ENCODE measurements at places on chromosomes 13 and 19. TPM values are rescaled to one million over a fixed set of nuclear protein-coding genes. Genes with fewer than 3 reads are reported as not detected.

- no peaks in the 10 kb centered on the region for H3K27me3 ChIP-seq
- no peaks in the 10 kb centered on the region for H3K36me3 ChIP-seq
- no peak for DNase-seq
- no peak overlapping the region for H3K27ac ChIP-seq
- no peak overlapping the region for H3K4me3 ChIP-seq
- no peaks in the 10 kb centered on the region for H3K4me1 ChIP-seq
Measured at GRCh38 chr13:40464337-40465014, 202.0 kb downstream of the FOXO1 start.

DNA sequence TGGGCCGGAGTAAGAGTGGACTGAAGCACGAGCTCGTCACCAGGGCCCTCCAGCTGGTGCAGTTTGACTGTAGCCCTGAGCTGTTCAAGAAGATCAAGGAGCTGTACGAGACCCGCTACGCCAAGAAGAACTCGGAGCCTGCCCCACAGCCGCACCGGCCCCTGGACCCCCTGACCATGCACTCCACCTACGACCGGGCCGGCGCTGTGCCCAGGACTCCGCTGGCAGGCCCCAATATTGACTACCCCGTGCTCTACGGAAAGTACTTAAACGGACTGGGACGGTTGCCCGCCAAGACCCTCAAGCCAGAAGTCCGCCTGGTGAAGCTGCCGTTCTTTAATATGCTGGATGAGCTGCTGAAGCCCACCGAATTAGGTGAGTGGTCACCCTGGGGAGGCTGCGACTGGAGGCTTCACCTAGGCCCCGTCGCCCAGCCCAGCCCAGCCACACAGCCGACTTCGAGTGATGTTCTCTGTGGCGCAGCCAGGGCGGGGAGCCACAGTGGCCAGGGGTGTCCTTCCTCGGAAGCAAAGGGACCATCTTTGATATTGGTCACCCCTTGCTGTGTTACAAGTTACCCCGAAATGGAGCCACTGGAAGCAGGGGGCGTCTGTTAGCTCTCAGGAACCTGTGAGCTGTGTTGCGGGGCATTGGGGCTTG, 5.6 kb downstream of the PIAS4 start:
- no peak for DNase-seq
- no peak overlapping the region for H3K27ac ChIP-seq
- peaks cover 15% of the 10 kb centered on the region for H3K27me3 ChIP-seq
- H3K4me3 ChIP-seq, result no peak overlapping the region
- H3K36me3 ChIP-seq, result no peaks in the 10 kb centered on the region
- H3K4me1 ChIP-seq, result peaks cover 25% of the 10 kb centered on the region

DNA sequence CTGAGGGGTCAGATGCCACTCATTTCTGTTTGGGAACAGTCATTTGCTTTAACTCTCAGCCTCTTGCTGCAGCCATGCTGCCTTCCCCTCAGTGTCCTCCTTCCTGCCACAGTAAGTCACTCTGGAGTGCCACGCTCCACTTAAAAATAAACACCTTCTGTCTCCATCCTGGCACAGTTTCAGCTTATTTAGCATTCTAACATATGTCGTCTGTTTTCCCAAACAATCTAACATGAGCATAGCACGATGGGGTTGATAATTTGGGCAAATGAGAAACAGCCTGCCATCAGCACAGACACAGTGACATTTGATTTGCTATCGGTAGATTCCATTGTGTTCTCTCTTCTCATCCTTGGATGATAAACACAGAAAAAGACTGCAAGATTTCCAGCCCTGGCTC, 768.6 kb downstream of the UQCRFS1 start:
- no peaks in the 10 kb centered on the region for H3K36me3 ChIP-seq
- no peak for DNase-seq
- no peaks in the 10 kb centered on the region for H3K27me3 ChIP-seq

NLRP4 gene
- total RNA-seq, result not detected

CGB8 gene
- total RNA-seq, result not detected

GRCh38 chr13:93927431-93927830, 552.1 kb downstream of the DCT start:
- no peak overlapping the region for H3K27ac ChIP-seq
- DNase-seq, result no peak
- H3K4me1 ChIP-seq, result peaks cover 10% of the 10 kb centered on the region
- no peak overlapping the region for H3K4me3 ChIP-seq
- no peaks in the 10 kb centered on the region for H3K27me3 ChIP-seq
- no peaks in the 10 kb centered on the region for H3K36me3 ChIP-seq
